ENCODE measurements at places on chromosomes 11 and 22.

DNA sequence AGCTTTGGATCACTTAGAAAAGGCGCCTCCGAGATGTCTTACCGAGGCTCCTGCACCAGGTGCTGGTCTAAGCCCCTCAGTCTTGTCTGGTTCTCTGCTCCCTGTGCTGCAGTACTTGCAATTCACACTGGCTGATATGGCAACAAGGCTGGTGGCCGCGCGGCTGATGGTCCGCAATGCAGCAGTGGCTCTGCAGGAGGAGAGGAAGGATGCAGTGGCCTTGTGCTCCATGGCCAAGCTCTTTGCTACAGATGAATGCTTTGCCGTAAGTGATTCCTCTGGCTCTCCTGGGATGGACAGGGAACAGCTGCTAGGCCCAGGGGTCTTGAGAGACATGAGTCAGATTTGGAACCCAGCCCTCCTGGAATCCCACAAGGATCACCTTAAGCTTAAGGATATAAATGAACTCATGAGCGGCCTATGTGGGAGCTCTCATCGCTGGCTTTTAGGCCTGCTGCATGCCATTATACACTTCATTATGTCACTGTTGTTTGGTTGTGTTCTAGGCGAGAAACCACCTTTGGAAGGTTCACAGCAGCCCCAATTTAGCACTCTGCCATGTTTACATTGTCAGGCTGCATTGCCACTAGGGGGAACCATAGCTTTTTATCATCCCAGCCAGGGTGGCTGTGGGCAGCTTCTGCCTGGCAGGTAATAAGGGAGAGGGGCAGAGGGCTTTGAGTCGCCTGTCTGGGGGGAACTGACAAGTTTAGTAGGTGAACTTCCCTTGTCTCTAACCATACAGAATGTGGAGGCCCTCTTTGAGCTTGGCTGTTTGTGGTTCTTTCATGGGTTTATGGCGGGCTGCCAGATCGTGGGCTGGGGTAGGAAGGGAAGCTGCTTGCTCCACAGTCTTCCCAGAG is 8.5 kb downstream of the ACAD8 start:
- peak; percentile 81 for DNase-seq

- DNase-seq = peak; percentile 75
Observed at GRCh38 chr11:74570266-74571061, 21.9 kb upstream of the POLD3 start.

GRCh38 chr22:19879246-19879570 is 24.5 kb upstream of the GNB1L start:
- DNase-seq = no peak

DNA sequence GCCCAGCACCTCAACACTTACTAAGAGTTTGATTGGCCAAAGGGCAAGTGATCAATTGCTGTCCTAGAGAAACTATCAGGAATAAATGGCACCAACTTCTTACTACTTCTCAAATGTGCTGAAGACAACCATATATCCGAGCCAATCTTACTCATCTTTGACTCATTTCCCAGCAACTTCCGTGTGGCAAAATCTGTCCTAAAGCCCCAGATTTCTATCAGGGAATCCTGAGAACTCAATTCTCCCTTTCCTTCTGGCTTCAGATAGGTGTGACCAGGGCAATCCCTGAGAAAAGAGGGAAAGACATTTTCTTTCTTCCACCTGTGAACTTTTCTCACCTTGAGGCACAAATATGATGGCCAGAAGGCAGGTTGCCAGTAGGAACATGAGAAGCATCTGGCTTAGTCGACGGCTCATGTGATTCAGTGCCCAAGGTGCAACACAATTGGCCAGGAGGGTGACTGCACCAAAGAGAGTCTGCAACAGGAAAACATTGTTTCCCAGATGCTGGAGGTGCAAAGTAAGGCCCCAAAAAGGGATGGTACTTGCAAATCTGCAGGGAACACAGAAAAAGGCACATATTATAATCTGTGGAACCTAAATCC is 21.8 kb upstream of the SLC22A24 start:
- no peak for DNase-seq

- DNase-seq = no peak
Observed at GRCh38 chr11:104118105-104118744, 45.7 kb downstream of the PDGFD start.

DNA sequence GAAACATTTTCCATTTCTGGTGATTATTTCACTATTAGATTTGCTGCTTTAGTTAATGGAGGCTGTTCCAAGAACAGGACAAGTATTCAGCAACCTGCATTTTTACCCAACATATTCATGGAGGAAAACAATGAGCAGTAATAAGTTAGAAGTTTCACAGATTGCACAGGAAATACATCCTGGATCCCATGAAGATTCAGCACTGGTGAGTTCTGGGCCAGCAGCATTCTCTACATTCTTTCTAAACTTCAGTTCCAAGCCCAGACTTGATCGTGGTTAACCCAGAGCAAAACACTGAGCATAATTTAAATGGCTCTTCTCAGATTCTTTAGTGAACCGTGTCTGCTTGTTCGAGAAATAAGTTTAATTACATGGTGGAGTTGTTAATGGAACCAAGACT is 3.8 kb downstream of the FJX1 start:
- DNase-seq = peak; percentile 66

- peak; percentile 80 for DNase-seq
Observed at GRCh38 chr11:31870609-31871309, 59.6 kb upstream of the PAX6 start.

DNA sequence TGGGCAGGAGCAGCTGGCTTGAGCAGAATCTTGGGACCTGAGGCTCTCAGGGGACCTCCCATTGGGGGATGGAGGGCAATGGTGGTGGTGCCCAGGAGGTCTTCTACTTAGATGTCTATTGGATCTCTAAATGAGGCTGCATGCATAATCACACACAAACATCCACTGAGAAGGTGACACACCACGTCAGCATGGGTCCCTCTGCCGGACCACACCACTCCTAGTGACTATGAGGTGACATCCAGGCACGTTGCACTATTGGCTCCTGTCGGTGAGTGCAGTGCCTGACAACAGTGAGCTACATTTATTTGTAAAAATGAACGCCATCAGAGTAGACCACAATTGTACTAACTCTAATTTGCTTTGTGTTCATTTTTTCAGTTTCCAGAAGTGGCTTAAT is 2.3 kb upstream of the APOA4 start:
- no peak for DNase-seq

DNA sequence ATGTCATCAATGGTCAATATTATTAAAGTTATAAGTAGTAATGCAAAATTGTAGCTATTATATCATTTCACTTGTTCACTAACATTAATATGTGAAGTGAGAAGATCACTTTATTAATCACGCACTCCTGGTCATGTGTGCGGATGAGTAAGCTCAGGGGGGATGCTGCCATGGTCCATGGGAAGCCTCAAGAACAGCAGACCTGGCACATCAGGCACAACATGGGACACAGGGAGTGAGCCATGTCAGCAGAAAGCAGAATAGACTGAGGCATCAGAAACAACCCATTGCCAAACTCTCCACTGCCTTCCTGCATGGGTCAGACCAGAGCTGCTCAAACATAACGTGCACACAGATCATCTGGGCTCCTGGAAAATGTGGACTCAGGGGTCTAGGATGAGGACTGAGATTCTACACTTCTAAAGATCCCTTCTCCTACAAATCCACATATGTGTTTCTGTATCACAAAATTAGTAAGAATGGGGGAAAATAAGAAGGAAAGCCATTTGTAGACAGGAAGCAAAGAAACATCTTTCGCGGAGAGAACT is 63.8 kb upstream of the VPREB1 start:
- DNase-seq = no peak

DNA sequence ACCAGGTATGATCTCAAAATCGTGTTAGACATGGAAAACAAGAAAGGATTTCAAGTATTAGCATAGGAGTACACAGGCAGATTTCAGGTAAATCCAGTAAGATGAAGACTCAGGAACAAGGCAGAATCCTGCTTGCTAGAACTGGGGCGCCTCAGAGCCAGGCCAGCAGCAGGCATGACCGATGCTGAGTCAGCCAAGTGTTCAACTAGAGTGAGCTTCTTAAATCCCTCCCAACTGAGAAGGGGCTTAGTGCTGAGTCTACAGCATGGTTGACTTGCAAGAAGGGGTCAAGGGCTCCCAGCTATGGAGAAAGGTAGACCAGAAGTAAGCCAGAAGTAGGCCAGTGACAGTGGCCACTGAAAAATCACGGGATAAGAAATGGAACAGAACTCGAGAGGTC is 12.4 kb downstream of the GRAP2 start:
- no peak for DNase-seq

GRCh38 chr11:19241260-19242178 is 774 bp upstream of the E2F8 start:
- peak; percentile 13 for DNase-seq

DNA sequence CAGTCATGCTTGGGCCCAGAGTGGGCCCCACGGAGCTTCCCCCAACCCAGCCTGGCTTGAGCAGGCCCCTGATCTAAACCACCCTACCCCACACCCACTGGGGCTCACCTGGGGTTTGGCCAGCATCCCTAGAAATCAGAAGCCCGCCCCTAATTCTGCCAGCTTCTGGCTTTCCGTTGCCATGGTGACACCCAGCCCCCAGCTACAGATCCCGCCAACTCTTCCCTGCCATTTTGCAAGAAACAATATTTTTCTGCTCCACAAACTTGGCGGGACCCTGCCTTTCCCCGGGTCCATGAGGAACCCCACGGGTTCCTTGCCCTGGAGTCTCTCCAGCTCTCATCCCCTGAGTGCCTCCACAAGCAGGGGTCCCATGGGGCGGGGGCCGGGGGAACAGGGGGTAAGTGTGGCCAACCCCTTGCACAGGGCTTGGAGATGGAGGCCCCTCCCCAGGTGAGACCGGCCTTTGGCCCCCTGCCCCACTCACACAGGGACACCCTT is 90.0 kb downstream of the CDKN1C start:
- DNase-seq = no peak

DNA sequence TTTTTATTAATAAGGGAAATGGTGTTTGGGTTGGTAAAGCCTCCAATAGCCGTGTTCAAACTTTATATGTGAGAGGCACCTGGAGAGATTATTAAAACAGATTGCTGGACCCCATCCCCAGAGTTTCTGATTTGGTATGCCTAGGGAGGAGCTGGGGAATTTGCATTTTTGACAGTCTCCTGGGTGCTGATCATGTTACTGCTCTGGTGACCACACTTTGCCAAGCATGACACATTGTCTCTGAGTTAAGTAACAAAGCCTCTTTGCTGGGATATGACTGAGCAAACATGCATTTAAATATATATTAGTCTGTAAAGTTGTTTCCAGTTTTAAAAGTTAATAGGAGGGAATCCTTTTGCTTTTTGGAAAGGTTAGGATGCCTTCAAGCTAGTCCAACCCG is 140.4 kb downstream of the NAV2 start:
- DNase-seq = no peak

DNA sequence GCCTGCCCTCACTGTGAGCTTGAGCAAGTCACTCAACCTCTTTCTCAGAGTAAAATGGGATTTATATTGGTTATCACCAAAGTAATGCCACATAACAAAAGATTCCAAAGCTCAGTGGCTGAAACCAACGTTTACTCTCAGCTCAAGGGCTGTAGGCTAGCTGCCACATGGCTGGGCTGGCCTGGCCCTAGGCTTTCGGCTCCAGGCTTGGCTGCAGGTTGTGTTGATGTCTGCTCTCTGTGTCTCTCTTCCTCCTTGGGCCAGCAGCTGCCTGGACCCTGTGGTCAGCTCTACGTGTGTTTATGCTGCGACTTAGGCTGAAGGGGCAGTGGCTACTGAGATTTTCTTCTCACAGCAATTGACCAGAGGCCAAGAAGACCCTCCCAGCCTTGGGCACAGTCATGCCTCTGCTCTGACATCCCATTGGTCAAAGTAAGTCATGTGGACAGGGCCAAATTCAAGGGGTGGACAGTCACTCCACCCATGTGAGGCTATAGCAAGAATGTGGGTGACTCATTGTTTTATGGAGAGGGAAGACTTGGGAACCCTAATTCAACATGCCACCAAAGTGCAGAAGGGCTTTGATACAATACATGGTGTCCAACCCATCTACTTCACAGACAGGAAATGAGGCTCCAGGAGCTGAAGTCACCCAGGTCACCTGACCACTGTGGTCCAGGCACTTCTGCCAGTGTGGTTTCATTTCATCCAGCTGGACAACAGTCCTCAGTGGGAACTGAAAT is 90.6 kb downstream of the TSPAN18 start:
- no peak for DNase-seq

DNA sequence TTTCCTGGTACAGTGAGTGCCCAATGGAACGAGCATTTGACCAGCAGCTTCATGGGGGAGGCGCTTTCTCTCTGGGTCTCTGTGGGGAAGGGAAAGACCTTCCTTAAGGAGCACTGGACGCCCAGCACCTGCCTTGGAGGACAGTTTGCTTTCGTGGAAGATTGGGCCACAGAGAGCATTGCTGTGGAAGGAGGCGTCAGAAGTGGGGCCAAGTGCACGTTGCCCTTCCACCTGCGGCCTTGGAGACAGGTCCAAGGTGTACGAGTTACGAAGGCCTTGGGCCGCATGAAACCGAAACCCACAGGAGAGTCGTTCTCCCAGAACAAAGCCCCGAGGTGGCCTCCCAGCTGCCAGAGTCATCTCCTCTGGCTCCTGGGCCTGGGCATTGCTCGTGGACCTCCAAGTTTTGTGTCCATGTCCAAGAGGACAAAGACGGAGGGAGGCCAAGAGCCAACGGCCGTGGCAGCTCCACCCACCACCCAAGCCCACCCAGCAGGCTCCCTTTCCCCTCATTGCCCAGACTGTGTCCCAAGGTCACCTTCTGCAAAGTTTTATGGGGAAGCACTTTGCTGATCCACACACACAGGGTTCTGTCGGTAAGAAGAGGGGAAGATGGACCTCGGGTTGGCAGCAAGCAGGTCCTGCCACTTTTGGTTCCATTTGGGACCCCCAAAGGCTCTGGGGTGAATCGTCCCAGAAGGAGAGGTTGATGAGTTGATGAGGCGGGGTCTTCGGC is 5.8 kb upstream of the NLRP6 start:
- DNase-seq = no peak

GRCh38 chr11:73999581-74000306 is 9.1 kb downstream of the UCP3 start:
- no peak for DNase-seq

DNA sequence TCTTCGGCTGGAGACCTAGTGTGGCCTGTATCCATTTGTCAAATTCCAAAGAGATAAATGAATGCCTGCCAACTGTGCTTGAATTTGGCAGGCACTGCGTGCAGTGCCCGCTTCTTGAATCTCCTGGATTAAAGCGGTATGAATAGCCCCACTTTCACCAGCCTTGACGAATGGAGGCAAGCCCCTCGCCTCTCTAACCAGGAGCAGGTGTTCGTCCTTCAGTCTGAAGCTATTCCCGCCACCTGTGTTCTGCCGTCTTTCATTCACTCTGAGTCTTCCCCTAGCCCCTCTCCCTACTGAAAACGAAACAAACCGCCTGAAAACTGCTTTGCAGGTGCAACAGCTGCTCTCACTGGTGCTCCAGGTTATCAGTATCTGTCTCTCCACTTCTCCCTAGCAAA is 11.2 kb downstream of the NLRP14 start:
- no peak for DNase-seq

DNA sequence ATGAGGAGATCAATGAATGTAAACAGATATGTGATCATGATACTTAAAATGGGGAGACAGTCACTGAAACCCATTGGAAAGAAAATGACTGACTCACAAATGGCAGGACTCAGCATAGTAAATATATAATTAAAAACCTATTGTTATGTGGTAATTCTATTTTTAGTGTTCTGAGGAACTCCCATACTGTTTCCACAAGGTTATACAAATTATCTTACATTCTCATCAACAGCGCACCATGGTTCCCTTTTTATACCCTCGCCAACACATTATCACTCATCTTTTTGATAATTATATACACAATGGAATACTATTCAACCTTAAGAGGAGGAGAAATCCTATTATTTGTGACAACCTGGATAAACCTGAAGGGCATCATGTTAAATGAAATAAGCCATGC is 17.1 kb downstream of the OR5B21 start:
- no peak for DNase-seq

GRCh38 chr11:65208785-65209710 is 27.3 kb downstream of the CAPN1 start:
- DNase-seq = no peak

- no peak for DNase-seq
Observed at GRCh38 chr11:3213659-3214419, 4.8 kb downstream of the MRGPRG start.

Measured in T47D (cell line).